ENCODE measurements at places on chromosomes 7 and 10. TPM values are rescaled to one million over a fixed set of nuclear protein-coding genes. Genes with fewer than 3 reads are reported as not detected.
A peak's percentile ranks its signal among the peaks of the same experiment; 100 is the strongest.

DNA sequence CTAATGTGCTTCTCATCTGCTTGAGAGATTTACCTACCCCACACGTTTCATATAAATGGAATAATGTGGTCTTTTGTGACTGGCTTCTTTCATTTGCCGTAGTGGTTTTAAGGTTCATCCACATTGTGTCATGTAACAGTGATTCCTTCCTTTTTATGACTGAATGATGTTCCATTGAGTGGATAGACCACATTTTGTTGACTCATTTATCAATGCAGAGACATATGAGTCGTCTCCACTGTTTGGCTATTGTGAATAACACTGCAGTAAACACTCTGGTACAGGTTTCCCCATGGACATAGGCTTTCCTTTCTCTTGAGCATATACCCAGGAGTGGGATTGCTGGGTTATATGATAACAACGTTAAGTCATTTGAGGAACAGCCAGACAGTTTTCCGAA, 2.0 kb upstream of the AOC1 start:
- H3K4me1 ChIP-seq, result no peaks in the 10 kb centered on the region
- peak; percentile 29 for DNase-seq
- peaks cover 13% of the 10 kb centered on the region for H3K27me3 ChIP-seq
- no peaks in the 10 kb centered on the region for H3K36me3 ChIP-seq
- H3K4me3 ChIP-seq, result no peak overlapping the region

DNA sequence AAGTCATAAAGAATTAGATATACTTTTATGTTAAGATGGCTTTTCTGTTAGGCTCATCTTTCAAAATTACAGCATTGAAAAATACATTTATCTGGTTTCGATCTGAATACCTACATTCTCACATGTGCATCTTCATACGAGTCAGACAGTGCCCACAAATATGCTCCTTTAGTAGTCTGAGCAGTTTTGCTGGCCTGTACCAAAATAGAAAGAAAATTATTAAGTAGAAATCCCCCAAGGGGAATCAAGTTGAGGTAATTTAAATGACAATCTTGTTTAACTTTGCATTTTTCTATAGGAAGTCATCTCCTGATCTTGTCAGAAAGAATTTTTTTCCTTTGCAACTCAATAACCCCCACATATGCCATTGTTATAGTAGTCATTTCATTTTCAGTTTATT, 287.4 kb upstream of the SEMA3D start:
- no peak for DNase-seq
- no peak overlapping the region for H3K4me3 ChIP-seq
- H3K27ac ChIP-seq, result no peak overlapping the region
- H3K27me3 ChIP-seq, result no peaks in the 10 kb centered on the region

The FKBP6 gene
- not detected for total RNA-seq

DNA sequence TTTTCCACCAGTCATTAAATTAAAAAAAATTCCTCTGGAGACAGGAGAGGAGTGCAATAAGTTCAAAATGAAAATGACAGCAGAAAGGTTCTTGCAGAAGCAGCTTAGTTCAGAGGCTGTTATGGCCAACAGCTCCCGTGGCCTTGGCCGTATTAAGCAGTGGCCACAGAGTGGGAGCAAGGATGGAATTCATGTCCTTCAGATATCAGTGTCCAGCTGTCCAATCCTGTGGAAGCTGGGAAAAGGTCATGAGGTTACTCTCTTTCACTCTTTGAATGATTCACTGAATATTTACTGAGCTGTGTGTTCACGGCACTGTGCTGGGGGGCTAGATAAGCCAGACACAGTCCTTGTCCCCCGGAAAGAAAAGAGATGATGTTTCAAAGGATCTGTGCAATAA, 231.8 kb downstream of the BMPER start:
- DNase-seq, result no peak
- H3K4me3 ChIP-seq, result no peak overlapping the region
- H3K36me3 ChIP-seq, result no peaks in the 10 kb centered on the region
- H3K27me3 ChIP-seq, result peaks cover 5% of the 10 kb centered on the region
- H3K4me1 ChIP-seq, result peaks cover 11% of the 10 kb centered on the region

The CACNA2D1 gene
- 21.5 TPM for total RNA-seq

DNA sequence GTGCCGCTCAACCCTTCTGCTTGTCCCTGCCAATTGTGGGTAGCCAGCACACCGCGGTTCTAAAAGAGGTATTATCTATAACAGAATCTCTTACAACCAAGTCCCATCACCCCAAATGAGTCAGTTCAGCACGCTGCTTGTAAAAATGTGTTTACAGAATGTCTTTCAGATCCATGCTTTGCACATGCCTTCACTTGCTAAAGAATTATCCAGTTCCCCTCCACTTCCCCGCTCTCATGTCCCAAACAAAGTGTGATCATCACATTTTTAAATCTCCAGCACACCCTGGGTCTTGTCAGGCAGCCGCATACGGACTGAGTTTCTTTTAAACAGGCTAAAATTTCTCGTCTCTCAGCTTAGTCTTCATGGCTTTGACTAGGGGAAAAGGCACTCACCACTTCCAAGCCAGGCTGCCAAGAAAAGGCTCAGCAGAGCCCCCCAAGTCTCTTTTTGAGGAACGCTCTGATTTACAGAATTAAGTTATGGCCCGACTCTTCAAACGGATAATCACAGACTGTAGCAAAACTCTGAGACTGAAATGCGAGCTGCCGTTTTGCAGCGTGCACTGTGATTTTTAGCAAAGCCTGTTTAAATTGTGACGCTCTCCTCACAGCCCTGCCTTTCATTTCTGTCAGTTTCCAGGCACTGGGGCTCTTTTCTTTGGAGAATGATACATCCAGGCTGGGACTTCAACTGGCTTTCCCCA, 29.8 kb upstream of the FGFR2 start:
- H3K27me3 ChIP-seq, result peaks cover 10% of the 10 kb centered on the region
- H3K27ac ChIP-seq, result no peak overlapping the region
- DNase-seq, result no peak
- no peaks in the 10 kb centered on the region for H3K36me3 ChIP-seq
